ENCODE measurements at places on chromosomes 4 and X. TPM values are rescaled to one million over a fixed set of nuclear protein-coding genes. Genes with fewer than 3 reads are reported as not detected.

ATP1B4 gene
- total RNA-seq, result not detected

SLC16A2 gene
- 11.1 TPM for total RNA-seq

PASD1 gene
- not detected for total RNA-seq

HELT gene
- total RNA-seq, result not detected

SATL1 gene
- not detected for total RNA-seq

SLC49A3 gene
- total RNA-seq, result not detected

MAP3K15 gene
- 3.4 TPM for total RNA-seq

- no peak overlapping the region for H3K4me3 ChIP-seq
- no peaks in the 10 kb centered on the region for H3K27me3 ChIP-seq
- H3K27ac ChIP-seq, result no peak overlapping the region
- H3K4me1 ChIP-seq, result no peaks in the 10 kb centered on the region
Observed at GRCh38 chr4:149553959-149554520, 261.6 kb downstream of the IQCM start.

GRCh38 chrX:17039826-17040225 lies 93.4 kb downstream of the REPS2 start:
- peak overlapping the region; percentile 47 for H3K27ac ChIP-seq
- no peaks in the 10 kb centered on the region for H3K27me3 ChIP-seq
- H3K4me1 ChIP-seq, result peaks cover 21% of the 10 kb centered on the region
- no peak overlapping the region for H3K4me3 ChIP-seq
- DNase-seq, result peak; percentile 53
- H3K36me3 ChIP-seq, result no peaks in the 10 kb centered on the region

GRCh38 chr4:137623013-137623412 lies 90.7 kb upstream of the PCDH18 start:
- no peaks in the 10 kb centered on the region for H3K27me3 ChIP-seq
- peaks cover 10% of the 10 kb centered on the region for H3K4me1 ChIP-seq
- no peak overlapping the region for H3K27ac ChIP-seq
- no peaks in the 10 kb centered on the region for H3K36me3 ChIP-seq
- DNase-seq, result no peak
- no peak overlapping the region for H3K4me3 ChIP-seq

GRCh38 chrX:41634284-41634683 lies 54.5 kb upstream of the GPR34 start:
- H3K4me3 ChIP-seq, result no peak overlapping the region
- H3K4me1 ChIP-seq, result no peaks in the 10 kb centered on the region
- no peaks in the 10 kb centered on the region for H3K36me3 ChIP-seq
- H3K27me3 ChIP-seq, result no peaks in the 10 kb centered on the region

DNA sequence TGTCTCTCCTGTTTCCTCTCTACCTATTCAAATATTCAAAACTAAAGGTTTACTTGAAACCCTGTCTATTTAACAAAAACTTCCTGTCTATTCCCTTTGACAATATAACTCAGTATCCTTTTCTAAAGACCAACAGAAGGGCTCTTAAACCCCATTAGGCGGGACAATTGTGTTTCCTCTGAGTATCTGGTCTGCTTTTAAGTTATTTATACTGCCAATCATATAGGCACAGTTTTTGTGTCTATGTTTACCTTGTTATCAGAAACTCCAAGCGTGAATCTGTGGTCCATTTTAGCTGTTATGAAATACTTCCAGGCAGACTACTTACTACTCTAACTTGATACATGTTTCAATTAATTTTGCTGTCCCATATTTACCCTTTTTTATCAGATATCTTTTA lies 350.0 kb upstream of the CTSO start:
- H3K4me1 ChIP-seq, result no peaks in the 10 kb centered on the region
- no peak overlapping the region for H3K4me3 ChIP-seq
- no peak overlapping the region for H3K27ac ChIP-seq
- H3K27me3 ChIP-seq, result no peaks in the 10 kb centered on the region
- no peaks in the 10 kb centered on the region for H3K36me3 ChIP-seq

DNA sequence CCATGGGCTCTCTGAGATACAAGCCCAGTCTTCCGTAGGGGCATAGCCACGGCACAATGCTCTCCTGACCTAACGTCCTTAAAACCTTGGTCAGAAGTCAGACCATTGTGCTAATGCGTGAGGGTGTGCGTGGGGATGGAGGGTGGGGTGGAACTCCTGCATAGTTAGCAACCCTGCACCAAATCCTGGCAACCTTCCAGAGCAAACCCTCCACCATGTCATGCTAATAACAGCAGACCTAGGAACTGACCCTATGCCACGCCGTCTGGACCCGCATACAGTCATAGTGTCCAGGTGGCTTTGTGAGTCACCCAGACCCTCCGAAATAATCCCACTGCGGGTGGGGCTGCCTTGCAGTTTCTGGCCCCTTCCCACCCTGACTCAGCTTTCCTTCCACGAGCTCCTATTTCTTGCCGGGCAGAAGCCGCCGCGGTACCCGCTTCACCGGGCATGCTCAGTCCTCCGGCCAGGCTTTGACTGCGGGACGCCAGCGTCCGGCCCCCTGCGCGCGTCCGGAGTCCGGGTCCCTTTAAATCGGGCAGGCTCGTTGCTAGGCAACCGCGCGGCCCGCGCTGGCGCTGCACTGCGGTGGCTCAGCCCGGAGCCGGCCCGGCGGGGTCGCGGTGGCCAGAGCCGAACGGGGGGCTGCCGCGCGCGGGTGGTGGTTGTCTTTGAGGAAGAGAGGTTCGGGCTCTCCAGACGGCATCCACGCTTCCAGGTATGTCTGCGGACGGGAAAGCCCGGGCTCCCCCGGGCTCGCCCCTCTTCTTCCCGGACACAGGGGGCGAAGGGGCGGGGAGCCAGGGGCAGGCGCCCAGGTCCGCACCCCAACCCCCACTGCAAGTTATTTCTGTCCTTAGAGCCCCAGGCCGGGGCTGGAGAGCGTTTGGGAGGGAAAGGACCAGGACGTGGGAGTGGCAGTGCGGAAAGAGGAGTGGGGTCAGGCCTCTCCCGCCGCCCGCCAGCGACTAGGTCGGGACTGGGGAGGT lies at the start of gene CCDC160:
Gene CCDC160 (plus strand): TSS at position 557 of the 989 bp plus-strand sequence. CDS start 7,619 bp downstream, outside the sequence.
- peak within 1 kb of the TSS; percentile 74 for H3K4me3 ChIP-seq
- peaks cover 26% of the 10 kb centered on the region for H3K4me1 ChIP-seq
- H3K27me3 ChIP-seq, result no peaks in the 10 kb centered on the region
- H3K27ac ChIP-seq, result no peak within 1 kb of the TSS
- H3K36me3 ChIP-seq, result no peaks in the 10 kb centered on the region

DNA sequence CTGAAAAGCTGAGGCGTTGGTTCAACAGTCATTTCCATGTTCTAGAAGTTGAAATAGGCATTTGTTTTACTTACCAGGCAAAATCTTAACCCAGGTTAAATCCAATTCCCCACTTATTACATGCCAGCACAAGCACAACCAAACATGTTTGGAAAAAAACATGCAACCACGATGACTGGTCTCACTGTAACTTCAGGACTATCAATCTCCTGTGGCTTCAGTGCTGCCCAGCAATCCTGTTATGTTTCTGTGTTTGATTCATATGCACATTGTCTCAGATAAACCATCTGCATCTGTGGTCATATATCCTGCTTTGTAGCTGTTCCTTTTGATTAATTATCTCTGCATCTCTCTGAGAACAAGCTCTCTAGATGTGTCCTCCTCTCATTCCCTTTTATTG lies 28.3 kb downstream of the PRDM8 start:
- no peaks in the 10 kb centered on the region for H3K27me3 ChIP-seq
- no peak overlapping the region for H3K27ac ChIP-seq
- H3K4me1 ChIP-seq, result peaks cover 5% of the 10 kb centered on the region
- H3K4me3 ChIP-seq, result no peak overlapping the region
